Kidney (tissue), 22 donors: ENCODE measurements at places on chromosomes 3 and 15. TPM values are rescaled to one million over a fixed set of nuclear protein-coding genes. Genes with fewer than 3 reads are reported as not detected.

The IQCH gene
- 3.2 TPM for polyA plus RNA-seq

The EXOSC7 gene
- polyA plus RNA-seq = 71.8 TPM

DNA sequence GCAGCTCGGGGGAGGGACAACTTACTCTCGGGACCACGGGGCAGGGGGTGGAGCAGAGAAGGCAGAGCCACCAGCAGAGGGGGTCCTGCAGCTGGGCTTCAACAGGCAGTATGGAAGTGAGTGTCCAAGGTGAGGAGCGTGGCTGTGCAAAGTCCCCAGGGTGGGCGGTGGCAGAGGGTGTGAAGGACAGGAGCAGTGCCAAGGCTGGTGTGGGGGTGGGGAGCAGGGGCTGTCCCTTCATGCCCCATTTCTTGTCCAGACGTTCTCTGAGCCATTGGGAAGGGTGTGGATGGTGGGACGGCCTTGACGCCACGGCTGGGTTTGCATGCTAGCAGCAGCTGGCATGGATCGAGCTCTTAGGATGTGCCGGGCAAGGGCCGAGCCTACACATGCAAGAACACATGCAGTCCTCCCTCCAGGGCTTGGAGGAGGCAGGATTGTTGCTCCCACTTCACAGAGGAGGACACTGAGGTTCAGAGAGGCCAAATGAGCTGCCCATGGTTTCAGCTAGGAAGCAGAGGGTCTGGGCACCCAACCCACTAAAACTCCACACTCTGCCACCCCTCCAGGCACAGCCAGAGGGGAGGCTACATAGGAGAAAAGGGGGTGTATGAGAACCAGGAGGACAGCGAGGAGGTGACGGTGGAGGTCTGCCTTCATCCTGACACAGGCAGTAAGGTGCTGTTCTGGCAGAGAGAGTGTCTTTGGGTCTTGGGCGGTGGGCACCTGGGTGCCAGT, 93.6 kb downstream of the TBC1D2B start:
- no peaks in the 10 kb centered on the region for H3K4me1 ChIP-seq
- no peak overlapping the region for H3K4me3 ChIP-seq
- no peaks in the 10 kb centered on the region for H3K36me3 ChIP-seq
- no peak overlapping the region for H3K27ac ChIP-seq
- peak; percentile 75 for DNase-seq
- no peaks in the 10 kb centered on the region for H3K27me3 ChIP-seq

GRCh38 chr15:89127054-89127702, 38.9 kb downstream of the ABHD2 start:
- no peaks in the 10 kb centered on the region for H3K27me3 ChIP-seq
- no peak for DNase-seq
- H3K27ac ChIP-seq = no peak overlapping the region
- peaks cover 4% of the 10 kb centered on the region for H3K4me1 ChIP-seq

The AGBL1 gene
- polyA plus RNA-seq = not detected

The WWTR1 gene
- polyA plus RNA-seq = 23.3 TPM

- DNase-seq = no peak
- no peak overlapping the region for H3K4me3 ChIP-seq
- no peaks in the 10 kb centered on the region for H3K27me3 ChIP-seq
These were observed 29.1 kb upstream of the VIPR1 start for GRCh38 chr3:42473083-42473932.

The FSTL1 gene
- 31.1 TPM for polyA plus RNA-seq

GRCh38 chr3:111412656-111413055, 129.3 kb upstream of the CD96 start:
- DNase-seq = no peak
- H3K4me1 ChIP-seq = no peaks in the 10 kb centered on the region
- H3K27me3 ChIP-seq = no peaks in the 10 kb centered on the region
- H3K4me3 ChIP-seq = no peak overlapping the region
- no peak overlapping the region for H3K27ac ChIP-seq
- H3K36me3 ChIP-seq = no peaks in the 10 kb centered on the region
